AG10803 (cell line): ENCODE measurements at places on chromosomes 4 and X.

- DNase-seq = no peak
These were observed 80.0 kb downstream of the JAKMIP1 start for GRCh38 chr4:6120361-6120760.

- no peak for DNase-seq
These were observed 640.7 kb upstream of the ATOH1 start for GRCh38 chr4:93187892-93188291.

GRCh38 chr4:128793859-128794672, 15.4 kb upstream of the JADE1 start:
- peak; percentile 25 for DNase-seq

DNA sequence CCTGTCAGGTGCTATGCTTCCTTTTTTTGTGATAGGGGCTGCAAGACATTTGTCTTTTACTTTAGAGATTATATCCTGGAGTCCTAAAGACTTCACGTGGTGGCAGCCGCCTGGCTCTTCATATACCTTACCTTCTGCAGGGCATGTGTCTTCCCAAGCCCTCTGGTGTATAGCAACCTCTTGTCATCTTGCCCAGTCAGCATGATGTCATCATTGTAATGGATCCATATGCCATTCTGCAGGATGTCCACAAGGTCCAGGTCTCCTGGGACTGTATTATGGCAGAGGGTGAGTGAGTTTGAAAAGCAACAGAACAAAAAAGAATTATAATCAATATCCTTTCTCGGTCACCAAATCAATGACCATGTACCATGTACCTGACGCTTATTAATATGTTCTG, 82.2 kb upstream of the SCOC start:
- DNase-seq = peak; percentile 29

DNA sequence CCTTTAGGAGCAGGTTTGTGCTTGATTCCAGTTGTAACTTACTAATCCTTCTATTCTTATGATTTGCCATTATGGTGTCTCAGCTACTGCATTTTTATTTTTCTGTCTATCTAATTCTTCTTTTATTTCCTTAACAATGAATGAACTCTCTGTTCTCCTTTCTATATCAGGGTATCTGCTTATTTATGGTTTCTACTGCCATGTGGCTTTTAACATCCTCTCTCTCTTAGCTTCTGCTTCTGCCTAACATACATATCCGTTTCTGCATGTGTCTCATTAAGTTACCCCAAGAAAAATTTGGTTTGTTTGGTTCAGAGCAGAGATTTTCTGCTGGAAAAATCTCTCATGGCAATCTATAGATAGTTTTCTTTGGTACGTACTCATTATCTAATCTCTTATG, 614.4 kb downstream of the RPA4 start:
- no peak for DNase-seq

GRCh38 chr4:100843910-100844309, 326.1 kb upstream of the EMCN start:
- DNase-seq = peak; percentile 20

- no peak for DNase-seq
These were observed 571 bp upstream of the EDA start for GRCh38 chrX:69615342-69615741.

DNA sequence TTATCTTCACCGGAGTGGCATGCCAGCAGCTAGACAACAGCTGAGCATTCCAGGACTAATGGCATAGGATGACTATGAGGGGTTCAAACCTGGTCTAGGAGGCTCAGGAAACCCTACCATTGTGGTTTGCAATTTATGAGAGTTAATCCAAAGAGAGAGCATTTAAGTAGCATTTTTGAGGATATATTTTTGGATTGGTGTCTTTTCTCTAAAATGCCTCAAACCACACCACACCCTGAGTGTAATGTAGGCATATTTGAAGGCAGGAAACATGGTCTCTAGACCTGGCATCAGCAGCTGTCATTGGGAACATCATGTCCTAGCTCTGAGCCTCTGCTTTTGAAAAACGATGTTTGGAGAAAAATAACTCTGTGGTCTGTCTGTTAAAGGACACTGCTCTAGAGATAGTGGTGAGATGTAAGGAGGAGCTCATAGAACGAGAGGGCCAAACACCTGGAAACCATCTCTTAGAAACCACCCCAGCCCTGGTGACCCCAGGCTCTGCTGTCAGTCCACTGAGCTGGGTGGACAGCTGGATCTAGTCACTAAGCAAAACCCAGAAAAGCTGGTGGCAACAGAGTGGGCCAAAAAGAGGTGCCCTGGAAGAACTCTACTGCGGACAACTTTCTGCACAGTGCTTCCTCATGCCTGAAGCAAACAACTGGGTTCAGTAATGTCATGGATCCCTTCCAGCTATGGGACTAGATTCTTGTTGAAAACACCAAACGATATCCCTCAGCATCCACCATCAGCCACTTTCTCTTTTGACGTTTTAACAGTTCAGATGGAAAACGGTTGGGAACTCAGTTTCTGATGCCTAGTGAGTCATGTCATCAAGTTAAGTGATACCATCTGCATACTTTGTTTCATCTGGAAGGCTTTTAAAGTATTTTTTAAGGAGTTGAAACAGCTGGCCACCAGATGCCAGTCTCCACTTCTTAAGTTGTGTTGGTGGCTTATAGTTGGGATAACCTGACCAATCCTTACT, 100.2 kb upstream of the C1QTNF7 start:
- DNase-seq = peak; percentile 94

GRCh38 chr4:186717556-186717955, 6.1 kb downstream of the FAT1 start:
- DNase-seq = no peak

- no peak for DNase-seq
These were observed 608.1 kb downstream of the MID1IP1 start for GRCh38 chrX:39409246-39409917.

- DNase-seq = no peak
These were observed 4.8 kb downstream of the AREG start for GRCh38 chr4:74449571-74450297.

DNA sequence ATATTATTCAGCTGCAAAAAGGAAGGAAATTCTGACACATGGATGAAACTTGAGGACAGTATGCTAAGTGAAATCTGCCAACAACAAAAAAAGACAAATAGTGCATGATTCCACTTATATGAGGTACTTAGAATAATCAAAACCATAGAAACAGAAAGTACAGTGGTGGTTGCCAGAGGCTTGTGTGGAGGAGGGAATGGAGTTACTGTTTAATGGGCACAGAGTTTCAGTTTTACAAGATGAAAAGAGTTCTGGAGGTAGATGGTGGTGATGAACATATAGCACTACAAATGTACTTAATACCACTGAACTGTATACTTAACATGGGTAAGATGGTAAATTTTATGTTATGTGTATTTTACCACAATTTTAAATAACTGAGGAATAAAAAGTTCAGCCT, 212.0 kb upstream of the KLF3 start:
- no peak for DNase-seq

GRCh38 chrX:30241724-30242415, at the start of gene MAGEB4:
TSS of gene MAGEB4 (plus strand) at chrX:30242000. CDS start at chrX:30242136, 136 bp downstream.
- no peak for DNase-seq

DNA sequence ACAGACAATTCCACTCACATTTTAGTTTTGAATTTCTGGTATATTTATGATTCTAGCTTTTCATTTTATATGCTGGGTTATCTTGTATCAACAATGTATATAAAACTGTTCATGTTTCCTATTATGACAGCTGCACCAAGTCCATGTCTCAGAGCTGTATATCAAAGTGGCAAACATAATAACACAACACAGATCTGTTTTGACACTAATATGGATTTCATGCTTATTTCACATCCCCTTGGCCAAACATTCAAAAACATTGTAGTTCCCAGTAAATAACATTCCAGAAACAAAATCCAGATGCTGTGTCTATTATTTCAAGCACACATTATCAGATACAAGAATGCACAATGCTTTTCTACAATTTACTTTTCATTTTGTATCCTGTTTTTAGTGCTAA, 380.6 kb upstream of the MAGEB2 start:
- no peak for DNase-seq

DNA sequence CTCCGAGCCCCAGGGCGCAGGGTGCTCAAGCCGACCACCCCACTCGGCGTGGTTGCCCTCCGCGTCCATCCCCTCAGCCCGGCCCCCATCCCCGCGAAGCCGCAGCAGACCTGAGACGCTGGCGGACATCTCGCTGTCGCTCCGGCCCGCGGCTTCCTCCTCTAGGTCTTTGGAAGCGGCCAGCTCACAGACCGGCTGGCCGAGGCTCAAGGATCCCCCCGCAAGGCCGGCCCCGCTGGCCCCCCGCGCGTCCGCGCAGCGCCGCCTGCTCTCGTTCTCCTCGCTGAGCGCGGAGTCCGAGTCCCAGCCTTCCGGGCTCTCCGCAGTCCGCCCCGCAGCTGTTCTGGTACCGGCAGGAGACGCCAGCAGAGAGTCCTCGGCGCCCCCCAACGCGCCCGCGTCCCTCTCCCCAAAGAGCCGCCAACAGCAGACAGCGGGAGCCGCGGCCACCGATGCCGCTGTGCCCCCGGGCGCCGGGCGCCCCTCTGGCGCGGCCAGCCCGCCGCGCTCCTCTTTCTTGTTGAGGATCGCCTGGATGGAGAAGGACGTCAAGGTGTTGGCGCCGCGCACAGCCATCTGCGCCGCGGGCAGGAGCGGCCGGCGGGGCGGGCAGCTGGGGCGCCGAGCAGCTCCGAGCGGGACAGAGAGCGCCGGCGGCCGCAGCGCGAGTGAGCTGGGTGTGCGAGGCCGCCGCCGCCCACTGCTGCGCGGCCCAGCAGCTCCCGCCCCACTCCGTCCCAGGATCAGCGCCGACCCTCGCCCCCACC, at the start of gene NKX3-2:
TSS of gene NKX3-2 (minus strand) at position 670 of the 767 bp plus-strand sequence. CDS start at position 576, 94 bp downstream.
- DNase-seq = no peak

DNA sequence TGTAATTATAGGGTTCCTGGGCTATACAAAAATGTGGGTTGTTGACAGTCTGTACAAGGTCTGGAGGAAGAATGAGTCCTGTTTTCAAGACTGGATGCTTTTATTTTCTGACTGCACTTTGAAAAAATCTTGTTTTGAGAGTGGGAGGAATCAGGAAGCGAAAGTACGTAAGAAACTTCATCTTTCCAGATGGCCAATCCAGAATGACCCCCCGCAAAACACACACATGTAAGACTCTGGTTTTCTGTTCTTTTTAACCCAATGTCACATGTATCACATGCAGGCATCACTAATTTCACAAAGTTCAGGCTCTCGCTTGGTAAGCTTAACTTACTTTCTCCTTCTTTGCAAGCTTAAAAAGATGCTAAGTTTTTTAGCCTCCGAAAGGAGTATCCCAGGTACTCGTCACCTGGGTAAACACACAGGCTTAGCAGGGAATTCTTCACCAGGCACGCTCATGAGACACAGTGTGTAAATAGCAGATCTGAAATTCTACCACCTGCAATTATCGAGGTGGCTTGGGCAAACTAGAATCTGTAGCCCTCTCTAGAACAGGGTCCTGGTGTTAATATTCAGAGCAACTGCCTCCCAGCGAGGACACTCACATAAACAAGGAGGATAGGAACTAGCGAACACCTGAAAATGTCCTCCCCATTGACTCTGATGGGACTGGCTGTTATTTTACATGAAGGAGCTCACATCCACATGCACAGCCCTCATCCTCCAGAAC, 90.7 kb downstream of the NSUN7 start:
- no peak for DNase-seq

- DNase-seq = no peak
These were observed 5.8 kb downstream of the WAS start for GRCh38 chrX:48689208-48689920.

DNA sequence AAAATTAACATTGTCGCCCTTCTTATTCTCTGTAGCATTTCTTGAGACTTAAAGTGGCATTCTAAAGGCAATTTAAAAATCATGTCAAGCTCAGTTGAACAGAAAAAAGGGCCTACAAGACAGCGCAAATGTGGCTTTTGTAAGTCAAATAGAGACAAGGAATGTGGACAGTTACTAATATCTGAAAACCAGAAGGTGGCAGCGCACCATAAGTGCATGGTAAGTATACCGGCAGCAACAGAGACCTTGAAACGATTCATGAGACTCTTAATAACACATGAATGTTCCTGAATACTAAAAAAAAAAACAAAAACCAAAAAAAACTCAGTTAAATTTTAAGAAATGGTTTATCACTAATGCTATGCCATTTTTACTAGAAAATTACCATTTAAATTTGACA, 82.4 kb upstream of the HPRT1 start:
- peak; percentile 54 for DNase-seq

GRCh38 chr4:87180767-87181166, 39.7 kb downstream of the KLHL8 start:
- DNase-seq = peak; percentile 29

GRCh38 chr4:88110826-88111225, 47.6 kb downstream of the ABCG2 start:
- no peak for DNase-seq

GRCh38 chr4:112210777-112211176, 20.8 kb upstream of the AP1AR start:
- DNase-seq = peak; percentile 12

GRCh38 chr4:81447566-81448229, 24.0 kb downstream of the RASGEF1B start:
- DNase-seq = no peak

DNA sequence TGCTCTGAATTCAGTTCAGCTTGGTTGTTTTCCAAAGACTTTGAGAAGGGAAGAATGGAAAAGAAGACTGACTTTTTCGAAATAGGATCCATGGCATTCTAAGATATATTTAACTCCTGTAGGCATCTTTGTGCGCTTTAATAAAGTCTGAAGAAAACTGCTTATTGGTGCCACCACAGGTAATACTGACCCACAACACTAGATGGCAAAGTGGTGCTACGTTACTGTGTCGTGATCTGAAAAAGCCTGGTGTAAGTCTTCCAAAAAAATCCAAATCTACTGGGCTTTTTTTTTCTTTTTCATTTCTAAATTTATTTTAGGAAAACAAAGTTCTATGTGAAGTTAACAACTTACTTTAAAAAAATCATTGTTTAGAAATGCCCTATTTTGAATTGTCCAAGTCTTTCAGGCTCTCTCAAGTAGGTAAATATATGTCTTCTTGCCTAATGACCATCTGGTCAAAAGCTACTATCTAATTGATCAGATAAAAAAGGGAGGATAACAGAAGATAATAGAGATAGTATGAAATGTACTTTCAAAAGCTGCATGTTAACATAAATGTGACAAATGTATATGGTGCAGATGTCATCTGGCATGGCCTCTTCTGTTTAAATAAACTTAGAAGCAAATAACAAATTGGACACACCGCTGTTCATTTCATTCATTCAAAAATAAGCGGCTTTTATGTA, 47.0 kb upstream of the MID1IP1 start:
- DNase-seq = peak; percentile 51

- peak; percentile 57 for DNase-seq
These were observed 1364.4 kb downstream of the STIM2 start for GRCh38 chr4:28225050-28225449.

GRCh38 chrX:68383540-68383939, 49.8 kb downstream of the OPHN1 start:
- no peak for DNase-seq

DNA sequence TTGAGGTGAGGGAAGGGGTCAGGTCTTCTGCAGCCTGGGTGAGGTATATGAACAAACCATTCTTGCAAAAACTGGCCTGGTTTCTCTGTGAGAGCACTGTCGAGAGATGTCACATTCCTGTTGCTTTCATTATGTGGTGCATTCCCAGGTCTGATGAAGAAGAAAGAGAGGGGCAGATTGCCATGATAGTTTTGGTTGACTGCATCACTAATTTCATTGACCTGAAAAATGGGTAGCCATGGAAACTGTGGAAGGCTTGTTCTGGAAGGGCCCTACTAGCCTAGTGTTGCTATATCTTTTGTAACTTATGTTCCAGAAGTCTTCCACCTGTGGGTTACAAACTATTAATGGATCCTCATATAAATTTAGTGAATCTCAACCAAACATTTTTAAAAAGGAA, 32.9 kb upstream of the CYBB start:
- no peak for DNase-seq

- peak; percentile 65 for DNase-seq
These were observed 91.3 kb downstream of the PTPN13 start for GRCh38 chr4:86685401-86685800.
